H9 (cell line): ENCODE measurements at places on chromosomes 3 and 15. TPM values are rescaled to one million over a fixed set of nuclear protein-coding genes. Genes with fewer than 3 reads are reported as not detected.
A peak's percentile ranks its signal among the peaks of the same experiment; 100 is the strongest.

RUBCN gene
- total RNA-seq, result 17.7 and 18.7 TPM in 2 replicates

OCA2 gene
- 0.31 and 0.44 TPM in 2 replicates for total RNA-seq

GATM gene
- total RNA-seq, result 9.0 and 10.7 TPM in 2 replicates

CCR5 gene
- not detected in 2 replicates for total RNA-seq

VPS8 gene
- 39.7 and 42.2 TPM in 2 replicates for total RNA-seq

GRCh38 chr3:119664850-119665379 is 4.5 kb upstream of the POPDC2 start:
- no peak for DNase-seq

DNA sequence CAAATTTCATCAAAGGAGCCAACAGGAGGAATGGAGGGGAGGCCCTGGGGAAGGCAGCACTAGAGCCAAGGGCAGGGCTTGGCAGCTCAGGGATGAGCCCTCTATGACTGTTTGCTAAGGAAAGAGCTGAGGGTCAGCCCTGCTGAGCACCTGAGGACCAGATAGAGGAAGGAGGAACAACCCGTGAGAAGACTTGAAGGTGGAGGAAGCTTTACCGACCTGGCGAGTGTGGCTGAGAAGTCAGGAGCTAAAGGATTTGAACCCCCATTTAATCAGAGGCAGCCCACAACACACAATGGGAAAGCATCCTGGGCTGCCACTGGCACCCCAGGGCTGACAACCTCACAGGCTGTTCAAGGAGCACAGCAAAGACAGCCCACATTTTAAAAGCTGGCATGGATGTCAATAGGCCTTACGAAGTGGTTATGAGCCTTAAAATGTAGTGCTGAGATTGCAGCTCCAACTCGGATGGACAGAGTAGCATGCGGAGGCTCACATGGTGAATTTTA is 20.7 kb upstream of the LRRC2 start:
- DNase-seq, result peak; percentile 53

GRCh38 chr3:182979674-182980191 is 605 bp downstream of the DCUN1D1 start:
- DNase-seq, result no peak

GRCh38 chr3:138442433-138442832 is 8.0 kb downstream of the ESYT3 start:
- DNase-seq, result no peak

DNA sequence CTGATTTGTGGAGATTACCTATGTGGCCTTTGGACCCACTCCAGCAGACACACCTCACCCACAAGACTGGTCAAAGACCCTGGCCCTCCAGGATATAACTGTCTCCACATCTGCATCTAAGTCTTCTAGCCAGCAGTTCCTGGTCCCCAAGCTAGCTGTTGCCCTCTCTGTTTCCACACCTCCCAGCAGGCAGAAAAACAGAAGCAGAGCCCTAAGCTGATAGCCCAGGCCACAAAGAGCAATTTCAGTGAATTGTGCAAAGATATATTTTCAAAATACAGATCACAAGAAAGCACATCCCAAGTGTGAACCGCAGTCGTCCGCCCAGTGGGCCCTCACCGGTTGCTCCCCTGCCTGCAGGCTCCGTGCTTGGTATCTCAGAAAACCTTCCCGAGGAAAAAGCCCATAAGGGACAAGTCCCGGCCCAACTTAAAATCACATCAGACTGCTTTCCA is 2.6 kb downstream of the TNIK start:
- DNase-seq, result no peak

GRCh38 chr3:142445816-142446254 is 2.0 kb downstream of the XRN1 start:
- no peak for DNase-seq
